Bone marrow (tissue), 2 donors: ENCODE measurements at places on chromosomes 13 and 19.

DNA sequence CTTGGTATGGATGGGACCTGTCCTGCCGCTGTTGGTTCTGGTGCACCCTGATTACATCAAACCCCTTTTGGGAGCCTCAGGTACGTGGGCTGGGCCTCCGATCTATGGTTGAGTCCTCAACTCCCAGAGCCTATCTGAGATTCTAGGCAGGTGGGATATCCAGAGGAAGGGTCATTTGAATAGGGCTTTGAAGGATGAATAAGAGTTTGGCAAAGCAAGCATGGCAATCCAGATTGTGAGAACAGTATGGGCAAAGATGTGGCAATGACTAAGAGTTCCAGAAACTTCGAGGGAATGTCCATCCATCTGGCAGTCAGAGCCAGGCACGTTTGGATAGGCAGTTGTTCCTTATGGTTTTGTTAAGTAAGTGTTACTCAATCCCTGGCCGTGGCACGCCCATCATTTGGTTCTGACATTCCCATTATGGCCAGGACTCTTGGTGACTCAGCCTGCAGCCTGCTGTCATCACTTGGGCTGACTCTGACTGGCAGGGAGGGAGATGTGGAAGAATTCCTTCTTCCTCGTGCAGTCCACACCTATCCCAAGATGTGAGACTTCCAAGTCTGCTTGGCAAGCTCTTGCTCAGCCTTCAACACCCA is 21.5 kb downstream of the CYP4F22 start:
- no peak for DNase-seq

DNA sequence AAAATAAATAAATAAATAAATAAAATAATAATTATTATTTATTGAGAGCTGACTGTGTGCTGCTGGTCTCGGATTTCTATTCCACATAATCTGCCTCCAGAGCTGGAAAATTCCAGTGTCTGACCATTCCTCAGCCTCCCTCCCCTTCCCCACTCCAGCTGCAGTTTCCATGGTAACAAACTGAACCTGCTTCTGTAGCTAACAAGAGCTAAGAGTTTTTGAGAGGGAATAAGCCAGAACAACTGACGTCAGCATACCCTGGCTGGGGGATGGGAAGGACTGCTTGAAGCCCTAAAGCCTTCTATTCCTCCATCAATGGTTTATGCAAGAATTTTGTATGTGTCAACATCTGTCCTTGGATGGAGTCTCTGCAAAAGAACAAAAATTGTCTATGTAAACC is 26.0 kb upstream of the PEG3 start:
- DNase-seq, result no peak

- no peak for DNase-seq
These were observed 18.0 kb downstream of the ZNF574 start for GRCh38 chr19:42093926-42094325.

- no peak for DNase-seq
These were observed 1466.3 kb downstream of the PCDH9 start for GRCh38 chr13:65763811-65764210.
